Activated naive CD4-positive, alpha-beta T cell treated with anti-CD3 and anti-CD28 coated beads for 36 hours (primary cell): ENCODE measurements at places on chromosomes 7 and 10.

GRCh38 chr10:93245779-93246178, 172.1 kb downstream of the CYP26A1 start:
- DNase-seq, result no peak

GRCh38 chr10:13705526-13706174, 118.9 kb downstream of the PRPF18 start:
- DNase-seq, result no peak

DNA sequence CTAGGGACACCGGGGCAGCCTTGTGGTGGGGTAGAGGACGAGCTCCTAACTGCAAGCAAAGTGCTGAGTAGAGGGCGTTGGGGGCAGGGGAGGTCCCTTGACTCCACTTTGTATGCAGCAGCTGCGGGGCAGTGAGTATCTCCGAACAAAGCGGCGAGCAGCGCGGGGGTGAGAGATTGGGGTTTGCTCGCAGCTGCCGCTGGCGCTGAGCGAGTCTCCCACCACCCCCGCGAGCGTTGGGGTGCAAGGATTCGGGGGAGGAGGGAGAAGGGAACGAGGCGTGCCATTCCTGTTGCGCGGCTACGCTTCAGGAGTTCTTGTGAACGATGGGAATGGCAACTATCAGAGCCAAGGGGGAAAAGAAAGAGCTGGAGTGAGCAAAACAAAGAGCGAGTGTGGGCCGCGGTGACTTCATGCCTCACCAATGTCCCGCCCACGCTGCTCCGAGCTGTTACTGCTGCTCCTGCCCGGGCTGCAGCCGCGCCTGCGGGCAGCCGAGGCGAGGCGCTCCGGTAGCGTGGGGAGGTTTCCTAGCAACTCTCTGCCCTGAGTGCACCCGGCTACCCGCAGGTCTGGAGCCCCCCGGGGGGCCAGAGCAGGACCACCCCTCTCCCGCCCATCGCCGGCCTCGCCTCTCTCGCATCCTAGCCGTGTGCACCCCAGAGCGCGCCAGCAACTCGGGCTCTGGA, at the start of gene ITGB8:
Gene ITGB8, plus strand, starts transcription at position 662 of the 689 bp plus-strand sequence. CDS start 907 bp downstream, outside the sequence.
- peak; percentile 75 for DNase-seq

DNA sequence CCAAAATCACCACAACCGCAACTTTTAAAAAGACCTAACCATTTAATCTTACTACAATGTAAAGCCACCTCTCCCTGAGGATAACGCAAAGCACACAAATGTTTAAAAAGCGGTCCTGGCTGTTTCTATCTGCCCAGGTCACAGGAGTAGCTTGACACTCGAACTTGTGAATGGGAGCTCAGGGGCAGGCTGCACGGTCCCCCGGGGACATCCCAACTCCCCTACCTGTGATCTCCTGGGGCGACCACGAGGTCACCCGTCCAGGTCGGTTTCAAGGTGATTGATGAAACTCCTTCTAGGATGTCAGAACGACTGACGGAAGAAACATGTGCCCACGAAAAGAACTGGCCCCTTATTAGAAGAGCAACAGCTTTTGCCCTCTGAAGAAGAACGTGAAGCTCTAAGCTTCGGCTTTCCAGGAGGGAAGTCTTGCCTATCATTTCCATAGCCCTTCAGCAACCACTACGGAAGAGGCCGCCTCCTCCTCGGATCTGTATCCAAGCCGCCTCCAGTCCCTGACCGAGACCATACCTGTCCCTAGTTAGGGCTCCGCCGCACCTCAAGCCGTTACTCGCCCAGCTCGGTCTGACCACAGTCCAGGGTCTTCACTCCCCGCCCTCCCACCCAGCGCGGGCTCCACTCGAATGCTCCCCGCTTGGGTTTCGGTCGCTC, 459 bp downstream of the CYCS start:
- DNase-seq, result peak; percentile 26

DNA sequence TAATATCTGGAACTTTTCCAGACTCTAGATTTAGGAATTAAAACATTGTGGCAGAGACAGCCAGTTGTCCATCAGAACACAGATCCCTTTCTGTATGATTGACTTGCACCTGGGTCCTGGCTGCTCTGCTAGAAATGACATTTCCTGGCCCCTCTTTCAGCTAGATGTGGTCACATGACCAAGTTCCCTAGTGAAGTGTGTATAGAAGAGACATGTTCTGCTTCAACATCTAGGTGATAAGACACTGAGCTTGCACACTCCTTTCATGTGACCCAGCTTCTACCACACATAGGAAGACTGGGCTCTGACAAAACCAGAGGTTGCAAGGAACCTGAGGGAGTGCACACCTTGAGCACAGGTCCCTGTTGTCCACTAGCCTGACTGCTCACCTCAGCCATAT, 22.8 kb upstream of the DYNC1I1 start:
- no peak for DNase-seq

DNA sequence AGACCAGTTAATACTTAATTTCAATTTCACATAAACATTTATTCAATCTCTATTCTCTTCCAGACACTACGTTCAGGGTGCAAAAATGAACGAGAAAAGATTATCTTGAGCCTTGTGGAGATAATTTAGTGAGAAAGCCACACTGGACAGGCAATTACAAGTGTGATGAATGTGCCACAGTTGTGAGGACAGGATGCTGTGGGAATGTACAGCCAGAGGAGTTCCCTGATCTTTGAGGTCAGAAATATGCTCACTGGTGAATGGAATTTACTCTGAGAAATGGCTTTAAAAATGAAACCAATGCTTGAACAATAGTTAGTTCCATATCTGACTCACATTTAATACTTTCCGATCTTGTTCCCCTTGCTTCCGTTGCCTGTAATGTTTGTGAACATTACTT, 864.8 kb downstream of the GATA3 start:
- no peak for DNase-seq

GRCh38 chr7:158710651-158711102, 6.1 kb upstream of the NCAPG2 start:
- DNase-seq, result no peak

- DNase-seq, result no peak
Observed at GRCh38 chr7:122304996-122305421, 459 bp upstream of the FEZF1 start.

DNA sequence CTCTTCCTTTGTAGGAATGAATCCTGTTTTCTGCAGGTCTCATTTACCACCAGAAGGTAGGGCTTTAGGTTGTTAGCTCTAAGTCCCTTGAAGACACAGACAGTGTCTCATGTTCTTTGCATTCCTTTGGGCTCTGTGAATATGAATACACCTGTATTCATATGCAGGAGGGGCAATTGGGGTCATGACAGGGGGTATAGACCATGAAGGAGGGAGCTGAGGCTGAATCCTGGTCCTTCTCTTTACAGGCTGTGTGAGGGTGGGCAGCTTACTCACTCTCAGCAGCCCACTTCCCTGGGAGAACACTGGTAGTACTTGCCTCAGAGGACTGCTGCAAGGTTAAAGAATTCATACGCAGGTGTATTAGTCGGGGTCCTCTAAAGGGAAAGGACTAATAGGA, 267.2 kb upstream of the MGMT start:
- no peak for DNase-seq
